K562 (cell line): ENCODE measurements at places on chromosomes 6 and 20. TPM values are rescaled to one million over a fixed set of nuclear protein-coding genes. Genes with fewer than 3 reads are reported as not detected.
A peak's percentile ranks its signal among the peaks of the same experiment; 100 is the strongest.

DNA sequence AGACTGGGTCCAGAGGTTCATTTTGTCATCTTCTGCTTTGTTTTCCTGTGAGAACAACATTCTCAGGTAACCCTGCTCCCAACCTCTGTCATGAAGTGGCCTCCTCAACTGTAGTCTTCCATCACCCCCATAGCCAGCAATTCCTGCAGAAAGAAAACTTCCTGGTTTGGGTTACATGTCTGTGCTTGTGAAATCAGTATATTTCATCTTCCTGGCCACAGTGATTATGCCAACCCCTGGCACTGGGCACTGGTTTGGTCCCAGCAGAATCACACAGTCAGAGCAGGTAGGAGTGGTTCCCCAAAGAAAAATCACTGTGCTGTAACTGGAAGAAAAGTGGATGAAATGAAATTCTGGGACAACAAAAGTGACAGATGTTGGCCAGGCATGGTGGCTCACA lies 52.5 kb downstream of the CRYBG1 start:
- DNase-seq = no peak

- DNase-seq = no peak
Measured at GRCh38 chr20:51860111-51860882, 58.0 kb upstream of the SALL4 start.

DNA sequence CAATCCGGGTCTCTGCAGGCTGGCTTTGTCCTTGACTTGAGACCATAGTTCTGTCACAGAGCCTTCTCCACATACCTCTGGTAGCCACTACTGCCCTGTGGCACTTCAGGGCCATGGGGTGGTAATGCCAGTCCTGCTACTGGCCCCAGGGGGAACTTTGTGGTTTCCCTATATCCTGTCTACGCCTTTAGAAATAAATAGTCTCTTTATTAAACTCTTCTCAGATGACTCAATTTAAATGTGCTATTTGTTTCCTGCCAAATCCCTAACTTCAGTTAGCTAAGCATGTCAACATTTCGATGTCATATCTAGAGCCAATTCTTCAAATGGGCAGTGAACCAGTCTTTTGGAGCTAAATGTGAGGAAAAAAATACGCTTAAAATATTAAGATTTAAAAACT lies 60.1 kb downstream of the SEL1L2 start:
- DNase-seq = no peak

GRCh38 chr20:47642118-47642517 lies 140.4 kb downstream of the NCOA3 start:
- DNase-seq = no peak

GRCh38 chr6:41586252-41587007 lies 40.2 kb downstream of the FOXP4 start:
- no peak for DNase-seq

- DNase-seq = no peak
Measured at GRCh38 chr6:8177721-8178120, 75.4 kb upstream of the EEF1E1 start.

GRCh38 chr6:7185561-7185960 lies 77.8 kb downstream of the RREB1 start:
- DNase-seq = no peak

- DNase-seq = no peak
Measured at GRCh38 chr6:37283671-37284151, 25.8 kb upstream of the TMEM217 start.

- DNase-seq = no peak
Measured at GRCh38 chr6:5128351-5128750, 43.2 kb downstream of the PPP1R3G start.

DNA sequence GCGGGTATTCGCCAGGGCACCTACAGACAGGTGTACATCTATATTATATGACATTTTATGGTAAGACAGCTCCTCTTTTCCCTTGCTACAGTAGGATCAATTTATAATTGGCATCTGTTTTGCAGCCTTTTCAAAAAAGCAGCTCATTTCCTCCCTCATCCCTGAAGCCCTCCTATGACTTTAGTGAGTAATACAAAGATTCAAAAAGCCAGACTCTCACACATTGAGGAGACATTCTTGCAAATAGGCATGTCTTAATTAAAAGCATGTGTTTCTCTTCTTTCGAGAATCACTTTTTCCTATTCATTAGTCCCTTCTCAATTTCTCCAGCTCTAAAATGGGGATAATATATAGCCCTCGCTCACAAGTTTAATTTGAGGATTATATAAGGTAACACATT lies 283.4 kb downstream of the TBC1D7 start:
- DNase-seq = no peak

- no peak for DNase-seq
Measured at GRCh38 chr6:170068496-170068895, 222.4 kb downstream of the DLL1 start.

DNA sequence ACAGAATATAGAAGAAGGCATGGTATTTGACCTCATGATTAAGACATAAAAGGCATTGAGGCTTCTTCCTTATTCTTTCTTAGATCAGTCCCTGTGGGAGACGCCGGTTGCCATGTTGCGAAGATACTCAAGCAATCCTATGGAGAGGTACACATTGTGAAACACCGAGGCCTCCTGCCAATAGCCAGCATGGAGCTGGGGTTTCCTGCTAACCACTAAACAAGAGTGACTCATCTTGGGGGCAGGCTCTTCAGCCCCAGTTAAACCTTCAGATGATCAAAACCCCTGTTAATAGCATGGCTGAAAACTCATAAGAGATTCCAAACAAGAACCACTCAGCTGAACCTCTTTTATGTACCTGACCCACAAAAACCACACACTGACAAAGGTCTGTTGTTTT lies 478.8 kb downstream of the CD83 start:
- peak; percentile 32 for DNase-seq

DNA sequence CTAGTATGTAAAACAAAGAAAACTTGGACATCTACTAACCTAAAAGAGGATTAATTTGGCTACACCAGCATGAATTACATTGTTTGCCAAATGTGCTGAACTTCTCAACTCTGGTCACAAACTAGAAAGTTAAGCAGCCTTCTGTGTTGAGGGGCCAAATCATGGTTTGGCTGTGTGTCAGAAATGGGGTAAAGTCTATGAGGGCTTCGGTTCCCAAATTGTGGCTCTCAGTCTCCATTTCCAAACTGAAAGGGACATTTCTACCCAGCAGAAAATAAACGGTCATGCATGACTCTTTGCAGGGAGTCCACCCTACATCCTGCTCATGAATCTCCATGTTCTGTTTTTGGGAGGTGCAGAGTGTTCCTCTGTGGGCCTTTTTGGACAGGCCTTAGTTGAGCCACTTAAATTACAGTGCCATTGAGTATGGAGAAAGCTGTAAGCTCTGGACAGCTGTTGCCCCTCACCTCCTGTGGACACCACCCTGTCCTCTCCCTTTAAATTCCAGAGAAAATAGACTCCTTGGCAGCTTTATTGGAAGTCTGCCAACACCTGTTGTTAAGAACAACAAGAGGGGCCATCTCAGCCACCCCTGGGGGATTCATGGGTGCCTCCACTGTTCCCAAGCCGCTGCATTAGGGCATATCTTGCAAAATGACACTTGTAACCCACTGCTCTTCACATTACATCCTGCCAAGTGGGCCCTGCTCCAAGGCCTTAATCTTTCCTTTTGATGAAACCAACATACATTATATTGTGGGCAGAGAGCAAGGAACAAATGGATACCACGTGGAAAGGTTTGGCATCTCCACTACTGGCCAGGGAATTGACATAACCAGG lies 27.5 kb upstream of the SNRPC start:
- DNase-seq = no peak

GRCh38 chr6:35710241-35710847 lies 21.6 kb upstream of the FKBP5 start:
- DNase-seq = no peak

GRCh38 chr6:148304976-148305375 lies 37.7 kb upstream of the SASH1 start:
- no peak for DNase-seq

- no peak for DNase-seq
Measured at GRCh38 chr6:99318566-99318965, 30.9 kb downstream of the FAXC start.

DNA sequence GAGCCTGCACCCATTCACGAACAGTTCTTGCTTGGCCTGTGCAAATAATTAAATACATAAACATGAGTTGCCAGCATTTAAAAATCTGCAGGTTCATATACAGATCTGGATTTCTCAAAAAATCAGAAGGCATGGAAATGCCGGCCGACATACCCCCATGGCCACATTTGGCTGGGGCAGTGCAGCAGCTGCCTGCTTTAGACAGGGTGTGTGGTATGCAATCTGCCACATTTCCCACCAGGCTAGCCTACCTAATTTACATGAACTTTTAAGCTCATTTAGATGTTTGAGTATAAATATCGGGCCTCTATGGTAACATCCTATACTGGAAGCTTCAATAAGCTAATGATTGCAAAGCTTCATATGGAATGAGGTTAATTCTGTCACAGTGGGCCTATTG lies 31.5 kb downstream of the PLCB1 start:
- no peak for DNase-seq

GRCh38 chr20:8118760-8119159 lies 13.3 kb upstream of the PLCB1 start:
- no peak for DNase-seq

GRCh38 chr20:24357931-24358330 lies 111.5 kb upstream of the SYNDIG1 start:
- DNase-seq = no peak

DNA sequence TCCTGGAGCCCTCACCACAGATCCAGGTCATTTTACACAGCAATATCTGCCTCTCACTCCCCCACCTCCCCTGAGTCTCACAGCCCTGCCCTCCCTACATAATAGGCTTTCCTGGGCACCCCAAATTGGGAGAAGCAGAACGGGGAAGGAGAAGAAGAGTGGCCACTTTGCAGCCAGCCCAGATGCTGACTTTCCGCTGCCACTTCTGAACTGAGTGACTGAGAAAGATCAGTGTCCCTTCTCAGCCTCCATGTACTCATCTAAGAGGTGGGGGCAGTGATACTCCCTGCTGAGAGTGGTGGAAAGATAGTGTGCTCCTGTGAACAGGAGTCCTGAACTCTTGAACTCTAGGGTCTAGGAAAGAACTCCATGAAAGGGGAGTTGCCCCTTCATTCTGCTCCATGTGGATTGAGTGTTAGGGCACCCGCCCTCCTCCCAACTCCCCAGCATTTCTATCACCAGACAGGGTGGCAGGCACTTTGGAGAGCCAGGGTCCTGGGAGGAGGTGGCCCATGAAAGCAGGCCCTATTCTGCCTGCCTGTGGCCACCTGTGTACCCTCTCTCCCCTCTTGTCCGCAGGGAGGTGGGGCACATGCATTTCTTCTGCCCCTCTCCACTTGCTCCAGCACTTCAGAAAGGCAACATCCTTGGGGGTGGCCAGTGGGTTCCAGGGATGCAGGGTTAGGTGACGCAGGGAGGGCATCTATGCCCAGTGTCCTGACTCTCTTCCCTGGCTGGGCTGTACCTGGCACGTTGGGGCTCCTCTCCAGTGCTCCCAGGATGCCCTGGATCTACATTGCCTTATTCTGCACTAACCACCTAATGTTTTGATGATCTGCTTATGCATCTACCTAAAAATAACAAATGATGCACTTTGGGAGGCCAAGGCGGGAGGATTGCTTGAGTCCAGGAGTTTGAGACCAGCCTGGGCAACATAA lies 38.3 kb upstream of the MRPS18A start:
- DNase-seq = no peak

DNA sequence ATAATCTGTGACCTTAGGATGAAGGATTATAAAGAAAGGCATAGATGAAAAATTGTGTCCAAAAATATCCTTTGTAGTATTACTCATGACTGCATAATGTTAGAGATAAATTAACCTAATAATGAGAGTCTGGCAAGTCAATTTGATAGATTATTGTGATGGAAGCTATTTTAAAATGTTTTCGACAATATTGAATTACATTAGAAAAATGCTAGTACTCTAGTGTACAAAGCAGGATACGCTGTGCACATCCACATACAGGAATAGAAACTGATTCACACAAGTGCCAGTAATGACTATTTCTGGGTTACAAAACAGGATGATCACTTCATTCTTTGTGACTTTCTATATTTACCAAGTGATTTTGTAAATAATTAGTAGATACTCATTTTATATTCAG lies 3.3 kb downstream of the SLC17A2 start:
- DNase-seq = no peak

DNA sequence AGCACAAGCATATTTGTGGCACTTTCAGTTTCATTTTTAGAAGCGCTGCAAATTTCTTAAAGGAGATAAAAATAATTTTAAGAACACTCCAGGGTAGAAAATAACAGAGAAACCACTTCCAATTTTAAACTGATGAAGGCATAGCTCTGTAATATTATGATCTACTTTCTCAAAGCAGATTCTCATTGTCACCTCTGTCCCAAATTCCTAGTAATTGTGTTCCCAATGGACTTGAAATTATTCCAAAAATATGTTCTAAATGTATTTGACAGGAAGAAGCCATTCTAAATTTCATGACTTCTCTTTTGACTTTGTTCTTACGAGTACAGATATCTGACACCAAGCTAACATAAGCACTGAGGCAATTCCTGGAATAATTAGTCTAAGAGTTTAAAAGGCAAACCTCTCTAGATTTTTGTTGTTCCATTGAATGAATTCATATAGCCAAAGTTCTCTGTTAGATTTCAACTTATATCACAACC lies 140.2 kb upstream of the CARMIL1 start:
- DNase-seq = no peak

DNA sequence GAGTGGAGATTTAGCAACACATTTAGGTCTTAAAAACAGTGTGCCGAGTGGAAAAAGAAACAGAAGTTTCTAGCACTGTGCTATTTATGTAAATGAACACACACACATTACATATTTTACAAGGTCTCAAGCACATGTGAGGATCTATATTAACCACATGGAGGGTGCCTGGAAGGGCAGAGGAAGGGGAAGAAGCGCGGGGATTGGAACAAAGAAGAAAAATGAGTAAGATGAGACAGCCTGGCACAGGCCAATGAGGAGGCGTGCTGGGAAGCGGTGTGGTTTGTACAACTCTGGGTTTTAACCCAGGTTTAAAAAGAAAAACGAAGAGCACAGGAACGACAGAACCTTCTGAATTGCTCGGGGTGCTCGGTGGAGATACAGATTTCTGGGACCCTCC lies 5.7 kb downstream of the KCNG1 start:
- DNase-seq = no peak

DNA sequence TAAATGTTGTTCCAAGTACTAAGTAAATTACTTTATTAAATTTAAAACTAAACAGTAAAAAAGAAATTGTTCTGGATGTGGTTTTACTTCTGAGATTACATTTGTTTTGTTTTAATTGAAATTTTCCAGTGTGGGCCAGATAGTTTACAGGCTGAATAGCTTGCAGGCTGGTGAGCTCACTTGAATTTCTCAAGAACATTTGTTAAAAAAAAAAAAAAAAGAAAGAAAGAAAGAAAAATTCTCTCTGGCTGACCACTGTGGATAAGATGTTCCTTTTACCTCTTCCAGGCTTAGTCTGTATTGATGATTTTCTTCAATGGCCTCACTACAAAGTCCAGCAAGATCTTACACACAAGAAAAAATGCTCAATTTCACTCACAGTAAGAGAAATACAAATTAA lies 85.4 kb downstream of the PLCG1 start:
- no peak for DNase-seq

BTBD9 gene
- 0.58 and 1.4 TPM in 2 replicates for polyA plus RNA-seq

CCR6 gene
- polyA plus RNA-seq = not detected in 2 replicates

PDE10A gene
- not detected in 2 replicates for polyA plus RNA-seq

GGTLC1 gene
- not detected in 2 replicates for polyA plus RNA-seq

ERVFRD-1 gene
- polyA plus RNA-seq = 0.05 TPM in 2 replicates

PGC gene
- polyA plus RNA-seq = not detected in 2 replicates

PREX1 gene
- polyA plus RNA-seq = 4.2 and 4.4 TPM in 2 replicates

BANF2 gene
- polyA plus RNA-seq = not detected in 2 replicates

AVP gene
- not detected in 2 replicates for polyA plus RNA-seq

TSPO2 gene
- not detected in 2 replicates for polyA plus RNA-seq

SMLR1 gene
- polyA plus RNA-seq = not detected in 2 replicates

MCHR2 gene
- polyA plus RNA-seq = not detected in 2 replicates

RNF5 gene
- polyA plus RNA-seq = 207 and 223 TPM in 2 replicates

SIRPB2 gene
- polyA plus RNA-seq = not detected in 2 replicates
